Mesenteric fat pad (tissue), 1 donor: ENCODE measurements at places on chromosomes 16 and 17. TPM values are rescaled to one million over a fixed set of nuclear protein-coding genes. Genes with fewer than 3 reads are reported as not detected.
A peak's percentile ranks its signal among the peaks of the same experiment; 100 is the strongest.

- no peak for DNase-seq
These were observed 11.5 kb downstream of the CDH16 start for GRCh38 chr16:66906916-66907836.

GRCh38 chr17:47840001-47840741 is 902 bp downstream of the SCRN2 start:
- DNase-seq, result no peak

GRCh38 chr17:1280652-1281051 is 1.2 kb downstream of the TRARG1 start:
- DNase-seq, result no peak

CCL8 gene
- 2.1 TPM for total RNA-seq

GLYR1 gene
- 86.6 TPM for total RNA-seq

DNA sequence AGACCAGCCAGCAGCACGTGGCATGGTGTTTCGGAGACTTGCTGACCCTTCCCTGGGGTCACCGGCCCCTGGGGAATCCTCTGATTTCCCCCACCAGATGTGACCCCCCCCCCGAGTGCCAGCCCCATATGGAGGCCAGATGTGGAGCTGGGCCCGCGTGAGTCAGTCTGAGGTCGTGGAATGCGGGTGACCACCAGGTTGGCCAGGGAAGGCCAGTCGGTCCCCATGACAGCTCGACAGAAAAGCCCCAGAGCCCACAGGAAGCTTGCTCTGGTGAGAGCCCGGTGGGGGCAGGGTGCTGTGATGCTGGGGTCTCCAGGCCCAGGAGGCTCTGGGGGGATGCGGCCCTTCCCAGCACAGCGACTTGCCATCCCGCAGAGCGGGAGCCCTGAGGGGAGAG is 209.0 kb downstream of the NTN1 start:
- no peak for DNase-seq

GRCh38 chr17:16371742-16372141 is 9.1 kb upstream of the UBB start:
- DNase-seq, result no peak

DNA sequence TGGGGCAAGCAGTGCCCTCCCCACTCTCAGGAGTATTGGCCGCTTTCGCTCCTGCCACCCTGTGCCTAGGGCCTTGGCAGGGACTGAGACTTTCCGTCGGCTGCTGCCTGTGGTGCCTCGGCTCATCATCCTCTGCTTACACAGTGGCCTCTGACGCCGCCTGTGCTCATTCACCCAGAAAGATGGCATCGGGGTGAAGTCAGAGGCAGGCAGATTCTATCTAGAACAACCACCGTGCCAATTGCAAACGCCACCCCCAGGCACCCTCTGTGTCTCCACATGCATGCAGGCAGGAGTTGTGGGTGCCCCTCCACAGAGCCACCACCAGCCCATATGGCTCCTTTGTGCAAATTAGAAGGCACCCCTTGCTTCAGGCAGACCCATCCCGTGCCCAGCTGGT is 154.2 kb upstream of the GSE1 start:
- DNase-seq, result no peak

GRCh38 chr17:2181206-2181896 is 122.2 kb downstream of the SMG6 start:
- no peak for DNase-seq

DNA sequence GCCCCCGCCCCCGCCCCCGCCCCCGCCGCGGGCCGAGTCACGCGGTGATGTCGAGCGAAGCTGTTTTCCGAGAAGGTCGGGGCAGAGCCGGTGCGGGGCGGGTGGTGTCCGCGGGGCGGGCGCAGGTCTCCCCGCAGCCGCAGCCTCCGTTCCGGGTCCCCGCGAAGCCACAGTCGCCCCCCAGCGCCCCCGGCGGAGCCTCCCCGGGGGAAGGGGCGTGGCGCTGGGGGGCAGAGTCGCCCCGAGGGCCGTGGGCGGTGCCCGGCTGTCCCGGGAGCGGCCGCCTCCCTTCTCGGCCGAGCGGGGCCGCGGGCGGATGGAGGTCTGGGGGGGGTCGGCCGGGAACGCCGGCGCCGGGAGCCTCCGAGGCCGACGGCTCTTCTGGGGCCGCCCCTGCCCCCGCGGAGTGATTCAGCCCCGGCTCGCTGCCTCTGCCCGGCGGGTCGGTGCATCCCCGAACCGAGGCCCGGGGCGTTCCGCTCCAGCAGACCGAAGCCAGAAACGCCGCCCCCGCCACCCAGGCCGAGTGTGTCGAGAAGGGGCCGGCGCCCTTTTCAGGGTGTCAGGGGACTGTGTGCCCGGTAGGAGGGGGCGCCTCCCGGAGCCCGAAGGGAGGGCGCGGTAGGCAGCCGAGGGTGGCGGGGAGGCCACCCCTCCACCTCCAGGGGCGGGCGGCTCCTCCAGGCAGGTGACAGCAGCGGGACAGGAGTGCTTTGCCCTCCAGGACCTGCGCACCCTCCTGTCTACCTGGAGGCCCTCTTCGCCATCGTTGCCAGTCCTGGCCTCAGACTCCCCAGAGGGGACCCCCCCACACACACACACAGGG is 1.7 kb downstream of the METRNL start:
- DNase-seq, result no peak

METRN gene
- 30.3 TPM for total RNA-seq

ENPP7 gene
- 0.26 TPM for total RNA-seq

SYNGR2 gene
- total RNA-seq, result 93.5 TPM

C1QTNF8 gene
- not detected for total RNA-seq

DNA sequence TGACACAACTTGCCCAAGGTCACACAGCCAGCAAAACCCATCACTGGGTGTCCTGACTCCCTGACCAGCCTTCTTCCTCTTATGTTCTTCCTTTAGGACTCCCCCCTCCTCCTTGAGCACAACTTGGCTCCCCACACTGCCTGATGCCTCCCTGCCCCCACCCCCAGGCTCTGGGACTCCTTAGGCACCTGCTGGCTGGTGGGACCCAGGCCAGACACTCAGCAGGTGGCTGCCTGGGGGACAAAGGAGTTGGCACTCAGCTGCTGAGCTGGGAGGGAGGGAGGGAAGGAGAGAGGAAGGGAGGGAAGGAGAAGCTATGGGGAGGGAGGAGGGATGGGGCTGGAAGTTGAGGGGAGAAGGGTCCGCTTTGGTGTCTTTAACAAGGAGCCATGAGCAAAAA is 8.0 kb downstream of the SEZ6 start:
- DNase-seq, result no peak

CES5A gene
- total RNA-seq, result not detected

TEDC2 gene
- total RNA-seq, result not detected

GRCh38 chr16:23131036-23131435 is 18.2 kb downstream of the USP31 start:
- DNase-seq, result no peak

RHBDF2 gene
- total RNA-seq, result 52.7 TPM

MYO15B gene
- 110 TPM for total RNA-seq

HSD11B2 gene
- 0.71 TPM for total RNA-seq

DNA sequence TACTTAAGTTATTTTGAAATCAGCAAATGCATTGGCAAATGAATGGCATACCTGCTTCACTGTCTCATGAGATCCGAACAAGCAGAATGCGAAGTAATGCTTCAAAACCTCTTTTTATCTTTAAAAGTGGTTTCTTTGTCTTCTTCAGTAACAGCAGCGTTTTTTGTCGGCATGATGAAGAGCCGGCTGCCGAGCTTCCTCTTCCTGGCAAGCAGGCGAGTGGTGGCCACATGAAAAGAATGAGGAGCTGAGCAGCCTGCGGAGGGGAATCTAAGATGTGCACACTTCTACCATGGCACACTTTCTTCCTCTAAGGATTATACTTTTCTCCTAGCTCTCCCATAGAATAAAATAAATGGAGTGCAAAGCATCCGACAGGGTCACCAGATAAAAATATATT is 42.4 kb upstream of the AKTIP start:
- DNase-seq, result no peak

ADAMTS18 gene
- total RNA-seq, result 10.4 TPM

CMTM1 gene
- total RNA-seq, result 6.4 TPM

GRCh38 chr16:47995354-47995753 is 160.4 kb downstream of the ABCC12 start:
- DNase-seq, result no peak

TMEM238L gene
- not detected for total RNA-seq

TMEM114 gene
- total RNA-seq, result not detected

GRCh38 chr17:35051579-35052240 is 11.8 kb downstream of the RFFL start:
- DNase-seq, result no peak

- no peak for DNase-seq
These were observed 7.3 kb downstream of the KRT37 start for GRCh38 chr17:41417127-41417526.

LLGL2 gene
- total RNA-seq, result 8.2 TPM

DNA sequence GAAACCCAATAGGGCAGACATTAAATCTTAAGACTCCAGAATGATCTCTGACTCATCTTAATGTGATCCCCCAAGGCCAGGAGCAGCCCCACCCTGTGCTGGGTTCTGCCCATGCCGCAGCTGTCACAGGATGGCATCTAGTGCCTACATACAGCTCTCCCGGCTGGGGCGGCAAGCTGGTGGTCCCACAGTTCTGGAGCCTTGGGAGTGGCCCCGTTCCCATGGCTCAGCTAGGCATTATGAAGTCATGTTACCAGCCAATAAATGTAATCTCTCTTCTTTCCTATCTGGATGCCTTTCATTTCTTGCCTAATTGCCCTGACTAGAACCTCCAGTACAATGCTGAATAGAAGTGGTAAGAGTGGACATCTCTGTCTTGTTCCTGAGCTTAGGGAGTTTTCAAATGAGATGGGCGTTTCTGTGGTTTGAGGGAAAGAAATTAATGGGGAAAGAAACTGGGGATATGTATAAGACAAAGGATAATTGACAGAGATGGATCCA is 95.7 kb upstream of the DNAH17 start:
- DNase-seq, result peak; percentile 72
